Endothelial cell (in vitro differentiated cells): ENCODE measurements at places on chromosomes 11 and 22. TPM values are rescaled to one million over a fixed set of nuclear protein-coding genes. Genes with fewer than 3 reads are reported as not detected.

The OR52E8 gene
- total RNA-seq = not detected

The KCNJ5 gene
- 0.05 TPM for total RNA-seq

The OR6A2 gene
- 0.51 TPM for total RNA-seq

The GAS2 gene
- 1.4 TPM for total RNA-seq

The KCTD14 gene
- total RNA-seq = 0.97 TPM

The CRYBB2 gene
- 1.9 TPM for total RNA-seq

The MICALL1 gene
- total RNA-seq = 124 TPM

The OR8K5 gene
- total RNA-seq = not detected

The MPEG1 gene
- not detected for total RNA-seq

The DDX25 gene
- total RNA-seq = 7.5 TPM

The SUN2 gene
- total RNA-seq = 74.4 TPM

The CARNS1 gene
- total RNA-seq = not detected

The ESAM gene
- total RNA-seq = 490 TPM

The OR52I1 gene
- not detected for total RNA-seq

The GSTT2 gene
- total RNA-seq = not detected

The PRR33 gene
- not detected for total RNA-seq

The ATG16L2 gene
- total RNA-seq = 51.0 TPM

The RPS19BP1 gene
- 57.7 TPM for total RNA-seq

The LAYN gene
- 26.2 TPM for total RNA-seq

The PRAME gene
- total RNA-seq = not detected

The TRIM51 gene
- total RNA-seq = not detected

The TPBGL gene
- total RNA-seq = 7.0 TPM

The CDC42EP1 gene
- total RNA-seq = 51.2 TPM

The KCNQ1OT1 gene
- 1.2 TPM for total RNA-seq

The LRRC32 gene
- 22.0 TPM for total RNA-seq

The MUC2 gene
- not detected for total RNA-seq

The SELENOO gene
- 18.7 TPM for total RNA-seq

The FGF19 gene
- not detected for total RNA-seq

The GRAMD1B gene
- 49.6 TPM for total RNA-seq

The PARVA gene
- total RNA-seq = 53.3 TPM

The NCAPH2 gene
- total RNA-seq = 40.9 TPM

The FAT3 gene
- 17.6 TPM for total RNA-seq

The APOL4 gene
- total RNA-seq = 4.4 TPM

The FBXO7 gene
- 93.8 TPM for total RNA-seq

The SAA1 gene
- total RNA-seq = not detected

The CATSPERZ gene
- total RNA-seq = 0.38 TPM

The FGF4 gene
- not detected for total RNA-seq

The GGT5 gene
- total RNA-seq = 1.6 TPM

The NAALADL1 gene
- total RNA-seq = not detected
